CD4-positive, alpha-beta T cell (primary cell): ENCODE measurements at places on chromosomes 5 and 9.

DNA sequence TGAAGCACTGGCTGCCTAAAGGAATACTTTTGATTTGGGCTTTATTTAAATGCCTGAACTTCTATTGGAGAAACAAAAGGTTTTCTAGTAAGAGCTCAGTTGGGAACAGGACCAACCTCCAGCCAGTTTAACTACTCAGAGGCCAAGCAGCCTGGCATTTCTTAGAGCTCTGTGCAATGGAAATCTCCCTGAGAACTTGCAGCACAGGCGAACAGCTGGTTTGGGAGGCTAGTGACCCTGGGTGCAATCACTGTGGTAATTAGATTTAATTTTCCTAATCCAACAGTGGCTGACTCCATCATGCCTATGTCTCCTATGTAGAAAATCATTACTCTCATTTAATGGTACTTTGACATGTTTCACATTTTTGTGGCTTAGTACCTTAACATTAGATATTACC is 1.0 kb upstream of the CDH6 start:
- no peak for DNase-seq

DNA sequence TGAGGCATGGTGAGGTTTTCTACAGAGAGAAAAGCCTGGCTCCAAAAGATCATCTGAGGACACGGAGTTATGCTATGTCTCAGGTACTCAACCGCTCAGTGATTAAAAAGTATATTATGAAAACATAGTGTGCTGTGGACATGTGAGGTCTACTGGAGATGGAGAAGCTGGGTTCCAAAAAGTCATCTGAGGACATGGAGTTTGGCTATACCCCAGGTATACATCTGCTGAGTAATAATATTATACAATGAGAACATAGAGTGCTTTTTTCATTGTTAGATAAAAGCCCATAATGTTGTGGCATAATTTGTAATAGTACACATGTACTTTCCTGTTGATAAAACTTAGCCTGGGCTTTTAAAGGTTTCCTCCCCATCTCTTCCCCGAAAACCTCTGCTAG is 70.7 kb upstream of the SHISAL2B start:
- no peak for DNase-seq

- DNase-seq: no peak
These were observed 213.4 kb upstream of the ADAMTSL1 start for GRCh38 chr9:18260521-18260920.

DNA sequence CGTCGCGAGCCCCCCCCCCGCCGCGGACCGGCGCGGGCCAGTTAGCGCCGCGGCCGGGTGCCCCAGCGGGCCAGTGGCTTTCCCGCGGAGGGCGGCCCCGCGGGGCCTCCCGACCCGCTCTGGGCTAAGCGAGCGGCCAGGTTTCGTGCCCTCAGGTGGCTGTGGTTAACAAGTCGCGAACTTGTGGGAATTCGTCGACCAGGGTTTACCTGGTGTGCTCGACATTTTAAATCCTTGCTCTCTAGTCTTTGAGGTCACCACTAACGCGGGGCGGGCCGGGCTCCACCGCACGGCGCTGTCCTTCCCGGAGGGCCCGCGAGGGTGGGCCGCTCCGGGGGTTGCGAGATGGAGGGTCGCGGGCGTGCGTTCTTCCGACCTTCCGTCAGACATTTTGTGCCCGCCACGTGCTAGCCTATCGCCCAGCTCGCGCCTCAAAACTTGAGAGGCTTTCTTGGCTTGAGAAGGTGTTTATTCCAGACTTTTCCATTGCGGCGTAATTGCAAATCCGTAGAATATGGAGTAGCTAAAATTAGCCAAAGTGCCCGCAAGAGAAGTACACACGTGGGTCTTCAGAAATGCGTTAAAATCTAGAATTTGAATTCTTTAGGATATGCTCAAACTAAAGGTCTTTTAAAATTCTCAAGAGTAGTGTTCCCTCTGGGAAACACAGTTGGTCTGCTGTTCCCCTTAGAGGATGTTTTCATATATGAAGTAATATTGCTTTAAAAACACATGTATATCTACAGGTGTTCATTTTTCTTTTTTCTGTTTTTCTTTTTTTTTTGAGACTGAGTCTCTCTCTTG is 2.1 kb downstream of the ANP32B start:
- DNase-seq: peak; percentile 85

DNA sequence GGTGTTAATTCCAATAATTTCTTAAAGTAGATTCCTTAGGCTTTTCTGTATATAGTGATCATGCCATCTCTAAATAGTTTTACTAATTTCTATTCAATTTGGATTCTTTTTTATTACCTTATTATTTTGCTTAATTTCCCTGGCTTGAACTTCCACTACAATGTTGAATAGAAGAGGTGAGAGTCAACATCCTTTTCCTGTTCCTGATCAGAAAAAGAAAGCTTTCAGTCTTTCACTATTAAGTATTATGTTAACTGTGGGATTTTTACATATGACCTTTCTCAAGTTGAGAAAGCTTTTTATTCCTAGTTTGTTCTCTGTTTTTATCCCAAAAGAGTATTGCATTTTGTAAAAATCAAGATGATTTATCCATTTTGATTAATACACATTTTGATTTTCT is 574.5 kb upstream of the TLE4 start:
- DNase-seq: no peak
